ENCODE measurements at places on chromosomes 5 and 9.

DNA sequence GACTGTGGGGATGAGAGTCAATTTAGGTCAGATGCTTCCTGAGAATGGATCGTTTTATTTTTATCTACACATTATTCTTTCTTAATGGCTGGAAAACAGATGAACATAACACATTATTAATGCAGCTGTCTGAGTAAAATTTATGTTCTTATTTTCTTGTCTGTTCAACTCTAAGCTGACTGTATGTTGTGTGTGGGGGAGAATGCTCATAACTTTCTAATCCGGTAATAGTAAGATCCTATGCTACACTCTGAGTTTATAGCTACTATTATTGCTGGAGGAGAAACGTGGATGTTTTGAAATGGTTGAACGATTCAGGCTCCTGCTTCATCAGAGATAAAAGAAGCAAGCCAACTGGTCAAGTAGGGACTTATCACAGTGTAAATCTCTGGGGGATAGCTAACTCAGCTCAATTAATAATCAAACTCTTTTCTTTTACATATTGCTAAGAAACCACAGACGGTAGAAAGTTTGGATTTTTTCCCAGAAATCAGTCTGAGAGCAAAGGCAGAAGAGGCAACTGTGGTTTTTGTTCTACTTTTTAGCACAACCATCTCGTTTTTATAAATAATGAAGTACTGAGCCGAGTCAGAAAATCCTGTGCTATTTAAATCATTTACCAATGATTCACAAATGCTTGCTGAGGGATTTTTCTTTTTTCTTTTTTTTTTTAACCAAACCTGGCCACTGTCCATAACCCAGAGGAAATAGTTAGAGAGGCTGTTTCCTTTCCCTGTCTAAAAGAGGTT is 265.0 kb upstream of the FAM174A start:
- no peak for DNase-seq
- no peaks in the 10 kb centered on the region for H3K36me3 ChIP-seq
- H3K27ac ChIP-seq, result no peak overlapping the region
- peaks cover 5% of the 10 kb centered on the region for H3K4me1 ChIP-seq
- peaks cover 1% of the 10 kb centered on the region for H3K27me3 ChIP-seq
- H3K4me3 ChIP-seq, result no peak overlapping the region

GRCh38 chr5:3129252-3129651 is 377.8 kb upstream of the IRX2 start:
- no peaks in the 10 kb centered on the region for H3K27me3 ChIP-seq
- H3K4me3 ChIP-seq, result no peak overlapping the region
- H3K27ac ChIP-seq, result no peak overlapping the region

GRCh38 chr9:119810645-119811429 is 441.6 kb upstream of the BRINP1 start:
- H3K27me3 ChIP-seq, result peaks cover 2% of the 10 kb centered on the region
- H3K4me1 ChIP-seq, result peaks cover 5% of the 10 kb centered on the region
- peak; percentile 19 for DNase-seq
- H3K36me3 ChIP-seq, result peaks cover 5% of the 10 kb centered on the region

- peaks cover 5% of the 10 kb centered on the region for H3K27me3 ChIP-seq
- no peak overlapping the region for H3K27ac ChIP-seq
- peaks cover 3% of the 10 kb centered on the region for H3K36me3 ChIP-seq
- H3K4me3 ChIP-seq, result no peak overlapping the region
- no peak for DNase-seq
- peaks cover 10% of the 10 kb centered on the region for H3K4me1 ChIP-seq
These were observed 23.0 kb downstream of the SLC36A1 start for GRCh38 chr5:151470439-151470838.

- no peak overlapping the region for H3K27ac ChIP-seq
- H3K36me3 ChIP-seq, result peaks cover 4% of the 10 kb centered on the region
- no peaks in the 10 kb centered on the region for H3K27me3 ChIP-seq
These were observed 1.1 kb upstream of the ADAMTSL1 start for GRCh38 chr9:18472841-18473251.

GRCh38 chr9:29285818-29286217 is 1712.5 kb upstream of the C9orf72 start:
- H3K36me3 ChIP-seq, result no peaks in the 10 kb centered on the region
- H3K4me3 ChIP-seq, result no peak overlapping the region
- no peaks in the 10 kb centered on the region for H3K27me3 ChIP-seq
- H3K27ac ChIP-seq, result no peak overlapping the region
